ENCODE measurements at places on chromosomes 1 and 21.

GRCh38 chr21:45596704-45597318, 46.7 kb upstream of the PCBP3 start:
- peak; percentile 81 for DNase-seq

DNA sequence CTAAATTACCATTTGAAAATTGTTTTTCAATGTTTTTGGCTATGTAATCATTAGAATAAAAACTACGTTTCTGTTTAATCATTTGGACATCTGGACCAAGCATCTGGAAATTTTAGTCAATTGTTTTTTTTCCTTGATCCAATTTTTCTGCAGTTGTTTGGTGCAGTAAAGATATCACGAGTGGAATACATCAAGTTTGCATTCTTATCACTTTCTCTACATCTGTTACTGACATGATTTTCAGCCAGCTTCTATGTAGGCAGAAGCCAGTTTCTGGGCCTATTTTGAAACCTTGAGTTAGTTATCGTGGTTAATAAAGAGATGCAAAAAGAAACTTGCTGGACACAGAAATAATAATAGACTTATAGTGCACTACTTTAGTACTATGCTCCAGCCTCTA, 277.9 kb upstream of the ADAMTS5 start:
- DNase-seq = no peak

GRCh38 chr21:33268393-33268736, 2.2 kb downstream of the IL10RB start:
- DNase-seq = no peak

DNA sequence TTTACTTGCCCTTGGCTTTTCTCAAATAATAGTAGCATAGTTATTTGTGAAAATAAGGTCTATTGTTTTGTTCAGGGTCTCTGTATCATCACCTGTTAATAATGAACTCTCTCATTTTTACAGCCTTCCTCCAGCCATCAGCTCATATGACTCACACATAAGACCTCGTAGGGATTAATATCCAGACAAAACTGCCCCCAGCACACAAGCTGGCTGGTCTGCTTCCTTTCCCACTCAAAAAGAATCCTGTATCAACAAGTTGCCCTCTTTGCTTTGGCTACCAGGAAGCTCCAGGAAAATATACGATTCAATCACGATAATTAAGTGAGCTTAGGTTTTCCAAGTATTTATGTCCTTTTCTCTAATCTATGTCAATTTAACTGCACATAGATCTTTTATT, 119.2 kb downstream of the DMRTB1 start:
- DNase-seq = no peak

DNA sequence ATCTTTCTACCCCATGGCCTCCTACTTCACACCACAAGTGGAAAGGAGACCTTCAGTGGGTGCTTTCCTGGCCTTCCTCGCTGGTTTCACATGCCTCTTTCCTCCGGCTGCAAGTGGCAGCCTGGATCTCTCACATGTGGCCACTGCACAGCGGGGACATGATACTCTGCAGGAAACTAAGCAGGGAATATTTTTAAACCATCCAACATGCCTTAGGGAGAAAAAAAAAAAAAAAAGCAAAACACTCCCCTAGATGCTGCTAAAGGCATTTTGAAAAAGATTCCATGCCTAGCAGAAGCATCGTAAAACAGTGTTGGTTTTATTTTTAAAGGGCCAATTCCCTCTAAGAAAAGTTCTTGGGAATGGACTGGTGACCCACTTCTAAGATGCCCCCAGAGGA, 12.2 kb upstream of the GJA5 start:
- DNase-seq = no peak

DNA sequence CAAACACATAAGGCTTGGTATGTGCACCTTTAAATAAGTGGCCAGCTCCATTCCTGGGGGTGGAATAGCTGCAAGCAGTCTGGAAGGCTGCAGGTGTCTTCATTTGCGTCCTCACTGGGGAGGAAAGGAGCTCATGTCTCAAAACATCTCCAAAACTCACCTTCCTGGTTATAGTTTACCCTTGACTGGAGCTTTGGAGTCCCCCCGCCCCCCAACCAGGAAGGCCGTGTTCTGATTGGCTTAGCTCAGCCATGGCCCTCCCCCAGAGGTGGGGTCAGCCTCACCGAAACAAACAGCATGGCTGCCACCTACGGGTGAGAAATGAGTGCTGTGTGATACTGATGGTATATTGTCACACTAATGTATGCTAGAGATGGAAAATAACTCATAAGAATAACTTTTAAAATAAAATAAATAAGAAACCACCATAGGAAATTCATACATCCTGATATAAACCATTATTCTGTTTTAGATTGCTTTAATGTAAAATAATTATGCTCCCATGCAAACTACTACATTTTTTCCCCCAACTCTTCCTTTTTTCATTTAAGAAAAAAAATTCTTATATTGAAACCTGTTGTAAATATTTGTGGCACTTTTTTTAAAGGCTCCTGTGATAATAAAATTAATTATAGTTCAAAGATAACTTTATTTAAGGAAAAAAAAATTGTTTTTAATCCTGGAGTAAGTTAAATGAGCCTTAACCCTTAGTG, 90.8 kb downstream of the ZP4 start:
- peak; percentile 22 for DNase-seq

DNA sequence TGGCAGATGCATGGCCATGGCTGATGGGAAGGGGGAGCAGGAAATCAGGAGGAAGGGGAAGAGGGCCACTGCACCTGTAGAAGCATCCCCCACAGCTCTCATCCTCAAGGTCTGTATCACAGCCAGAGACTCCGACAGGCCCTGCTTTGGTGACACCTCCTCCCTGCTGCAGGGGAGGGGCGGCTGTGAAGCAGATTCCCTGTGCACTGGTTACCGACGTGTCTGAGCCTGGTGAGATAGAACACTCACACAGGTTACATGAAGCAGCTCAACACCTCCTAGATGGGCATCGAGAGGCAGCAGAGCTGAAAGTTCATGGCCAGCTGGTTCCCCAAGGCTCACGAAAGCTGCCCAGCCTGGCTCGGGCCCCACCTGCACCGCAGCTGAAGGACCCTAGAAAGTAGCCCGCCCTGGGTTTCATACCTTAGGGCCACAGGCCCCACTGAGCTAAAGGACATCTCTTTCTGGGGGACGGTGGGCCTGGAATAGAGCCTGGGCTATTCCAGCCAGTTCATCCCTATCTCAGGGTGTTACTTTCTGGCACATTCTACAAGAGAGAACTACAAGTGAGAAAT, 30.2 kb upstream of the AJAP1 start:
- DNase-seq = no peak

DNA sequence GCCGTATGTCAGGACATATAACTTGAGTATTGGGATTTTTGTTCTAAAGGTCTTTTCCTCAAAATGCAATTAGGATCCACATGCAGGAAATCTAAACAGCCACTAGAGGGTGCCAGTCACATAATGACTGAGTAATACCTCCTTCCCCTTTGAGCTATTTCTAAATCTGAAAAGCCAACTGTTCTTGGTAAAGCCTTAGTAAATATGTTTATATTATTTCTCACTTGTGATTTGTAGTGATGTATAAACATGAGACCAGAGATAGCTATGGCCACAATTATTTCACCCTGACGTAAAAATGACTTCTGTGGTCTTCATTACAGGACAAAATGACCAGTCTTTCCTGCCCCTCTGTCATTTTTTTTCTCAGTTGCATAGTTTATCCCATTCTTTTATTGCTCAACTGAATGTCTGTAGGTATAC, 41.0 kb upstream of the DR1 start:
- DNase-seq = peak; percentile 61

DNA sequence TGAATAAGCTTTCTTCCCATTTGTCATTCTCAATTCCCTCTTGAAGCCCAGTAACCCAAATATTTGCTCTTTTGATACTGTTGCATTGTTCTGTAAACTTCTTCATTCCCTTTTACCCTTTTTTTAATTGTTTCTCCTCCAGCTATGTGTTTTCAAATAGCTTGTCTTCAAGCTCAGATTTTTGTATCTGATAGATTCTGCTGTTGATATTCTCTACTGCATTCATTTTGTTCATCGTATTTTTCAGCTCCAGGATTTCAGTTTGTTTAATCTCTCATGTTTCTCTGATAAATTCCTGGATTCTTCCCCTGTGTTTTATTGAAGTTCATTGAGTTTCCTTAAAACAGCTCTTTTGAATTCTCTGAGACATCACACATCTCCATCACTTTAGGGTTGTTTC, 51.8 kb downstream of the PKN2 start:
- DNase-seq = no peak

DNA sequence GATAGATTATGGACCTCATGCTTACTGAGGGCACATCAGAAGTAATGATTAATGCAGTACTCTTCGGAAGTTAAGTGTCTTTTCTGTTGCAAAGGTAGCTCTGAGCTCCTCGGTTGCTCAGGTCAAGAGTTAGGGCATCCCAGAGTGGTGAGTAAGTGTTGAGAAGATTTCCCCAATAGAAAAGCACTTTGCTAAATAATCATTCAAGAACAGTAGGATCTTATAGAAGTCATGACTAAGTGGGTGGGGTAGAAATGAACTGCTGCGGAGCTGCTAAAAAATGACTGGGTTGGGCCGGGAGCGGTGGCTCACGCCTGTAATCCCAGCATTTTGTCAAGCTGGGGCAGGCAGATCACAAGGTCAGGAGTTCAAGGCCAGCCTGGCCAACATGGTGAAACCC, 648.6 kb upstream of the CAMK1G start:
- no peak for DNase-seq

DNA sequence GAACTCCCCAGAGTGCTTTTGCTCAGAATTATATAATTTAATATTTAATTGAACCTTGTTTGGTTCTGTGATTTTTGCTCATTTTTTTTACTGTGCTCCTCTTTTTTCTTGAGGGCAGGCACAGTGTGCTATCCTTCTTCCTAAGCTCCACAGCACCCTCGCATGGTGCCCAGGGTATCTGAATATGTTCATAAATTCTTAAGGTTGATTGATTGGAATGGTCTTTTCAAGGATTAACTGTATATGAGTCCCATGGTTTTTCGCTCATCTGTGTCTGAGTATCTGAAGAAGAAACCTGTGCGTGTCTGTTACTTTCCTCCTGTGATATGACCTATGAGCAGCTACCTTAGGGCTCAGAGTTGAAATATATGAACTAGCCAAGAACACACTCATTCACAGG, 393.7 kb downstream of the HLX start:
- DNase-seq = no peak

DNA sequence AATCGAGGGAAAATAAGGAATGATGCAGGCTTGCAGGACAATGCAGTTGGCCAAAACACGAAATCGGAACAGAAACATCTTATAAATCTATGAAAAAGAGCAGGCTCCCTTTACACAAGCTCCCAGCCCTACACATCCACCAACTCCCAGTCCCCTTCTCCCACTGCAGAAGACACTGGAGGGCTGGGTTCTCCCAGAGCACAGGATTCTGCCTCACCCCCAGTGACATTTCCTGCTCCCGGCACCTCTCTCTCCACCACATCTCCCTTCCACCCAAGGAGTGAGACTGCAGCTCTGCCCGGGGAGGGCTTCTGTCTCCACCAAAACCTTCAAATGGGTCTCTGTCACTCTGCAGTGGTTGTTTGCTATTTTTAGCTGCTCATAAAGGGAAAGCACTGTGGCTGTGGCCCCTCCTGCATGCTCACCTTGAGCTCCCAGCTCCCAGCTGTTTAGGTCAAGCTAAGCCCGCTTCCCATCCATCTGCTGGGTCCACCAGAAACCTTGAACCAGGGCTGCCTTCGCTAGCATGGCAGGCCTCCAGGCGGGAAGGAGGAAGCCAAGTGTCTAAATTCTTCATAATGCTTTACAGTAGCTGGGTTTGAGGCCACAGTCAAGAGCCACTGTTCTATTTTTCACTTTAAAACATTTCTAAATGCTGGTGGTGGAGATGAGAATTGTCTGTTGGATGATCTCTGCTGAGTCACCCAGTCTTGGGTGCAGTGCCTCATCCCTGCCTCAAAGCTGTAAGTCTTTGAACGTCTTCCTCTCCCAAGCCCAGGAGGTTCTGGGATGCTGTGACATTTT, 3.3 kb upstream of the C2CD2 start:
- peak; percentile 79 for DNase-seq

DNA sequence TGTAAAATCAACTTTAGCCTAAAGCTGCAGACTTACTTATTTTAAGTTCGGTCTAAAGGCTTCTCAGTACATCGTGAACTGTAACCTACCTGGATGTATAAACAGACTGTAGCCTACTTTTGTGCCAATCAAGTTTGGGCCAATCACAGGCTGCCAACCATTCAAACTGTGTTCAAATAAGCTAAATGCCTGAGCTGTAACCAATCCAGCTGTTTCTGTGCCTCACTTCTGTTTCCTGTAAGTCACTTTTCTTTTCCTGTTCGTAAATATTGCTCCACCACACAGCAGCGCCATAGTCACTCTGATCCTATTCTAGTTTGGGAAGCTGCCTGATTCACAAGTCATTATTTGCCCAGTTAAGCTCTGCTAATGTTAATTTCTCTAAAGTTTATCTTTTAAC, 37.5 kb upstream of the SLAMF9 start:
- peak; percentile 69 for DNase-seq

GRCh38 chr1:184605941-184606340, 148.7 kb downstream of the EDEM3 start:
- no peak for DNase-seq
